ENCODE measurements at places on chromosomes 4 and X.

DNA sequence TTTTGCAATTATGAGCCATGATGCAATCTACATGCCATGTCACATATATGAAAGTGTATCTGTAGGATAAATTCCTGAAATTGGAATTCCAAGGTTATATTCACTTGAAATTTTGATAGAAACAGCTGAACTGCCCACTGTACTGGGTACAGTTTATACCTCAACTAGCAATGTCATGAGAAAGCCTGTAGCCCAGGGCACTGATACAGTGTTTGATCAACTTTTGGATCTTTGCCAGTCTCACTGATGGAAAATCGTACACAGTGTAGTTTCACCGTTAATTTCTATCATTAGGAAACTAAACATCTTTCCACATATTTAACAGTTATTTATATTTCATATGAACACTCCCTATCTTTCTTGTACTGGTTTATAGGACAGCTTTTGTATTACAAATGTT, 34.2 kb downstream of the TAPT1 start:
- DNase-seq: no peak

- DNase-seq: no peak
Observed at GRCh38 chr4:109973529-109973905, 60.8 kb downstream of the EGF start.

DNA sequence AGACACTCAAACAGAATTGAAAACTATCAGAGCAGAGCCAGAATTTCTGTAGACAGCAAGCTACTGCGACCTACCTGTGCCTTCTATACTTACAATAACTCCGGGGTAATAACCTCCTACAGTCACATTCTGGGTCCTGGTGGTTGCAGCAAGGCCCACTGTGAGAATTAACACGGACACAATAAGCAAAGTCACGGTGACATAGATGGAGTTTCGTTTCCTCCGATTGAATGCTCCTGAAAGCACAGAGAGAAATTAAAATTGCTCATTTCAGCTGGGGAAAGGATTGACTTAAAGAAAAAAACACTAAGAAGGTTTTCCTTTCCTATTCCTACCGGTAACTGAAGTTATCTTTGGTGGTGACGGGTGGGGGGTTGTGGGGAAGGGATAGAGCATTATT, 7.0 kb downstream of the TMEM255A start:
- DNase-seq: no peak

GRCh38 chr4:114481856-114482255, 116.8 kb upstream of the UGT8 start:
- DNase-seq: no peak

GRCh38 chr4:85318415-85318814, 156.5 kb upstream of the ARHGAP24 start:
- DNase-seq: no peak

DNA sequence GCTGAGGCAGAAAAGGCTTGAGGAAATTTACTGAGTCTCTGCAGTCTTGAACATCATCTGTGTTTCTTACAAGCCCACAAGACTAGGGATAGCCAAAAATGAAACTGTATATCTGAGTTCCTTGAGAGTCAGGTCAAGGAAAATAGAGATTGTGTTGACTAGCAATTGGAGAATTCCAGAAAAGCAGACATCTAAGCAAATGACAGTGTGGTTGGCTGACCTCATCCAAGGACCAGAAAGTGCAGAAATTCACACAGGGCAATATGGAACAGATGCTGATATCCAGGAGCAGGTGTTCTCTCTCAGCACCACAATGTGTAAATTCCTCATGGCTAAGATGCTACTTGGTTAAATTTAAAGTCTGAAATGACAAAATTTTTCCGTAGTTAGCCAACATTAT, 146.4 kb downstream of the VEGFC start:
- DNase-seq: no peak

- no peak for DNase-seq
Observed at GRCh38 chr4:45668128-45668527, 455.7 kb downstream of the GABRG1 start.

DNA sequence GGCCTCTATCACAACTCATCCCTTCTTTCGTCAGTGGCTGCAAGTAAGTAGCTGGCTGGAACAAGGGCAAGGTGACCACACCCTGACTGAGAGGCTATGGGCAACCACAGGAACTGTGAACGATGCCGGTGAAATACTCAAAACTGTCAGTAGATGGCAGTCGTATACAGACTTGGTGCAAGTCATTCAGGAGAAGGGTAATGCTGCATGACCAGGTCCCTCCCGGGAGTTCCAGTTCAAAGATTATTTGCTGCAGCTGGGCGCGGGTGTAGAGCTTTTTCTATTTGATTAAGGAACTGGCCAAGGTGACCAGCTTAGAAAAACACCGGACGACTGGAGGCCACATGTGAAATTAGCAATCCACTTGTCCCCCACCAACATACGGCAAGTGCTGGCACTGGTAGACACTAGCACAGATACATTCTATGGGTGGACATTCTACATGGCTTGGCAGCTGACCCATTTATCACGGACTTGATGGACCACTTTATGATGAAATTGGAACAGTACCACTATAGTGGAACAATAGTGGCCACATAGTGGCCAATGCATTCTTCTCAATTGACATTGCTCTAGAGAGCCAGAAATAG, 726.6 kb downstream of the TRAM1L1 start:
- peak; percentile 2 for DNase-seq

- DNase-seq: no peak
Observed at GRCh38 chr4:93814141-93814540, 14.4 kb upstream of the ATOH1 start.

- DNase-seq: no peak
Observed at GRCh38 chr4:121712001-121712651, 15.3 kb upstream of the ANXA5 start.

DNA sequence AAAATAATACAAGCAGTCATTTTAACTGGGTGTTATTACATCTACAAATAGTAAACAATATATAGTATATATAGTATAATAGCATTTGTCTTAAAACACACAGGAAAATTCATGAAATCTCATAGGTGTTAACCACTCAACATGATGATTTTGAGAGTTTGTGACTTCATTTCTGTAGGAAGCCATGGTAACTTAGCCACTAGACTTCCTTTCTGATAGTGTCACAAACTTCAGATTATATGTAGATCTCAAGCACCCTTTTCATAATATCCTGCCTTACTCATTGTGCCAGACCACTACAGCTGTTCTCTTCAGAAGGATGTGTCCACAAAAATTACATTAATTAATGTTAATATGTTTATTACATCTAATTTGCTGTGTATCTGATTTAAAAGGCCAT, 1250.6 kb downstream of the ADGRL3 start:
- no peak for DNase-seq

- DNase-seq: no peak
Observed at GRCh38 chr4:189232274-189232673, 708.4 kb upstream of the FRG1 start.

DNA sequence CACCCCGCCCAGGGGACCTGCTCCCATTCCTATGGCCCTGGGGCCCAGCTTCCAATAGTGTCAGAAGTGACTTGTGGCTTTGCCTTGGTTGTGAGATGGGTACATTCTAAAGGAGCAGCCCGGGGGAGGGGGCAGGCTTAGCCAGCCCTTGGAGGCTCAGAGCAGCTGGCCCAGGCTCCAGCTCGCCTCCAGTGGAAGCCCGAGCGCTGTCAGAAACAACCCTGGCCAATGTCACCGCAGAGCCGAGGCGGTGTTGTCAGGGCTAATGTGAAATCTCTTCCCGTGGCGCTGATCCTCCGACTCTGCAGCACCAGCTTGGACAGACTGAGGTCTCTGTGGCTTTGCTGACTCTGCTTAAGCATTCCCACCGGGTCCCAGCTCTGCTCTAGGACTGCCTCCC, 29.2 kb upstream of the ZNF81 start:
- no peak for DNase-seq

DNA sequence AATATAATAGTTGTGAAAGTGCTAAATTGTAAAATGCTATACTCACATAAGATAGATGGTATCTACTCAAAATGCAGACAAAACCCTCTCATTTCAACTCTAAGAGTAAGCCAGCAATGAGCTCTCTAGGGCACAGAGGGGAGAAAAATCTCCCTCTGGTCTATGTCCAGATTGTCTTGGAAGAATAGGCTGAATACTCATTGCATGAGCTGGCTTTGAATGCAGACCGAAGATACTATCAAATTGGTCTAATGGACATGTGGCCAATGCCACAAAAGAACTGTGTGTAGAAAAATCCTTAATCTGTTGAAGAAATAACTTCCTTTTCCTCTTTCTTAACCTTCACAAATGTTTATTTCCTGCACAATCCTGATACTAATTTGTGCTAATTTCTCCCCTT, 3.5 kb downstream of the ZXDA start:
- no peak for DNase-seq

GRCh38 chrX:69232945-69233344, 67.7 kb upstream of the PJA1 start:
- no peak for DNase-seq

GRCh38 chrX:108224218-108224617, 132.6 kb downstream of the ATG4A start:
- no peak for DNase-seq

Data from putamen (tissue), 1 donor.